Hypothalamus (tissue), 51 donors: ENCODE measurements at places on chromosomes 2 and 18.
A peak's percentile ranks its signal among the peaks of the same experiment; 100 is the strongest.

- no peak for DNase-seq
Measured at GRCh38 chr2:21944536-21944935, 820.8 kb downstream of the TDRD15 start.

DNA sequence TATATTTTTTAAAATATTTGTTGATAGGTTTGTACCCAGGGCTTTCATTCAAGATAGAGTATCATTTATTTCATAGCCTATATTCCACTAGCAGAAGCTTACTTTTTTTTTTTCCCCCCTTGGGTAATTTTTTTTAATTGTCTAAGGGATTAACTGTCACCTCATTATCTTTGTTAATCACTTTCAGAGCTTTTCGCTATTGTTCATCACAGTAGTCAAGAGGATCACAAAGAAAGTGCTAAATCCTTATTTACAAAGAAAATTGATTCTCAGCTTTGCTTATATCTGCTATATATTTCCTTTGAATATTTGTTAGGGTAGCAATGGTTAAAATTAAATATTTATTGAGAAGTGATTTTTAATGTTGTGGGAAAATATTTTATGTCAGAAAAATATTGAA is 59.0 kb downstream of the CAMKMT start:
- no peak for DNase-seq

- DNase-seq: no peak
Measured at GRCh38 chr2:368386-368785, 80.5 kb upstream of the ALKAL2 start.

DNA sequence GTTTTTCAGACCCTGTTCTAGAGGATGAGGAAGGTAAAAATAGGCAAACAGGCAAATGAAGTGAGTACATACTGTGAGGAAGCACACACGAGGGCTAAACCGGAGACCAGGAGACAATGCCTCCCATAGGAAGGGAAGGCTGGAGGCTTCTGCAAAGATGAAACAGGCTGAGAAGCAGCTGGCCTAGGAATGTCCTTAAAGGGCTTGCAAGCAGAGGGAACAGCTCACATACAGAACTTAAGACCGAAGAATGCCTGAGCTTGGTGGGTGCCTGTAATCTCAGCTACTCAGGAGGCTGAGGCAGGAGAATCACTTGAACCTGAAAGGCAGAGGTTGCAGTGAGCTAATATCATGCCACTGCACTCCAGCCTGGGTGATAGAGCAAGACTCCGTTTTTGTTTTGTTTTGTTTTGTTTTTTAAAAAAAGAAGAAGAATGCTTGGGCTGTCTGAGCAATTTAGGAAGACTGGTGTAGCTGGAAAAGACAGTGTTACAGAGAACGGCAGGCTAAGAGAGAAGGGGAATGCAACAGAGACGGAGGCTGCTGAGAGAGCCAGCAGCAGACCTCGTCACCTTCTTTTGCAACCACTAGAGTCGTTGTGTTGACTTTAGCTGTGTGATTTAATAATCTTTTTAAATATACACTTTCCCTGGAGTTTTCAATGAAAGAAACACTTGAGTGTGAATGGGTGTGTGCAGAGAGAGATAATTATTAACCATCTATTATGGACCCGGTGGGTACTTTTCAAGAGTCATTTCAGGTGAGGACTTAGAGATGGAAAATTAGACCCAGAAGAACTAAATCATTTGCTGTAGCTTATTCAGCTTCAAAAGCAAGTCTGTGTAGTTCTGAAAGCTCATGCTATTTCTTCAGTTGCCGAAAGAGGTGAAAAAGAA is 232.8 kb downstream of the GALR1 start:
- no peak for DNase-seq

DNA sequence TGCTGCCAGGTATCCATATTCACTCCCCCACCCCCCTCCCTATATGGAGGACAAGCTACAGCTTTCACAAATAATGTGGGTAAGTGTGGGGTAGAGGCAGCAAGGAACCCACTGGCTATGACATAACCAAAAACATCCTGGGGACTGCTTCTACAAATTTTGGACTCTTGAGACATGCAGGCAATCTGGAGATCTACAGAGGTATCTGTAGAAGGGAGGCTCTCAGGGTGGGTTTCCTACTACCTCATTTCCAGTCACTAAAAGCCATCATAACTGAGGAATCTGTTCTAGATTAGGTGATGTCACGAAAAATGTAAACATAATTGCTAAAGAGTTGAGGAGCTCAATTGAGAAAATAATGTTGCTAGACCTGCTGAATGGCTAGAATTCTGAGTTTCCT is 46.8 kb upstream of the WIPF1 start:
- DNase-seq: no peak

DNA sequence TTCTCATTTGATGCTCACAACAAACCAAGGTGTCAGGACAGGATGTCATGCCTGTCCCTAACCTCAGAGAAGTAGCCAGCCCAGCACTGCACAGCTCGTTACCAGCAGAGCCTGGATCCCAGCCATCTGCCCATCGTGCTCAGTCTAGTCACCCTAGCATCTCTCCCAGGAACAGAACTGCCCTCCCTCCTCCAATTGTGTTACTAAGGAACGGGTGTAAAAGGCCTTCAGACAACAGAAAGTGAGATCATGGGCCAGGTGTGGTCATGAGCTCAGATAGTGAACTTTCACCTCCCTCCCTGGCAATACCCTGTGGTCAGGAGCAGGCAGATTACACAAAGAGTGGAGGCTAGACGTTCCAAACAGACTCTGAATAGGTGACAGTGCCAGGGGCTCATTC is 111.8 kb upstream of the PPP1CB start:
- no peak for DNase-seq

DNA sequence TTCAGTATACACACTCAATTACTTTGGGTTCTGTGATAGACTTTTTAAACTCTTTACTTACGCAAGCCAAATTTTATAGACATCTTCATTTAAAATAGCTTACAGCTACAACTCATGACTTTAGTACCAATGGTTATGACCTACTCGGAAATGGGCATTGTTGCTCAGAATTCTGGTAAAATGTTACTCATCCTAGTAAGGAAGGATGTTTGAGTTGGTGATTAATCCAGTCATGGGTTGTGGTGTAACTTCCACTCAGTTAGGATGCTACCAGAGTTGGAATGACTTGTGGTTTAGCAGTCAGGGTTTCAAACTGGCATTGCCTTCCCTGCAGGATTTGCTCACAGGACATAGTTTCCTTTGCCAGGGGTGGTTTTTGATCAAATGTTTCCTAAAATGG is 7.4 kb upstream of the NPC1 start:
- DNase-seq: no peak

GRCh38 chr2:19251554-19251953 is 106.9 kb downstream of the OSR1 start:
- no peak for DNase-seq

DNA sequence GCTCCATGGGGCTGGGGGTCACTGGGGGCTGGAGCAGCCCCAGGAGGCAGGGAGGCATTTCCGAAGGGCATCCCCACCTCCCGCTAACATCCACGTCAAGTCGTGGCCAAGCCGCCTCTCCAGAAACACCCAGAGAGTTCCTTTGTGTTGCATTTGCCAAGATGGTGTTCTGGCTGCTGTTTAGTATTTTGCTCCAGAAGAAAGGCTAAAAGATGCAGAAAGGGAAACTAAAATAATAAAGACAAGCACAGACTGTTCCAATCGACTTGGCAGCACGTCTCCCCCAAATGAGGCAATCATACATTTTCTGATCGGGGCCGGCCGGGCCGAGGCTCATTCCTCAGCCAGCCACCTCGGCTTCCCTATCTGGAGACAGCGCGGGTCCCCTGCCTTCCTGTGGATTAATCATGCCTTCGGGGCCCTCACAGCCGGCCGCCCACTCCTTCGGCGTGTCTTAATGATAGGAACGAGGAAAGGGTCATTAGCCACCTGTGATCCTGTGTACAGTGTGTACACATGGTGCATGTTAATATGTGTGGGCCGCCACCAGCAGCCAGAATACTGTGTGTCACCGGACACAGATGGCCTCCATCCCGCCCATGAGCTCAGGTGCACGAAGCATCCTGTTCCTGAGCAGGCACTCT is 169.2 kb downstream of the KLHL29 start:
- no peak for DNase-seq

GRCh38 chr2:154589514-154589913 is 109.0 kb upstream of the KCNJ3 start:
- DNase-seq: no peak

GRCh38 chr18:46060359-46060841 is 11.7 kb downstream of the PSTPIP2 start:
- DNase-seq: no peak

GRCh38 chr2:203533676-203534591 is 1.2 kb downstream of the RAPH1 start:
- DNase-seq: peak; percentile 24

DNA sequence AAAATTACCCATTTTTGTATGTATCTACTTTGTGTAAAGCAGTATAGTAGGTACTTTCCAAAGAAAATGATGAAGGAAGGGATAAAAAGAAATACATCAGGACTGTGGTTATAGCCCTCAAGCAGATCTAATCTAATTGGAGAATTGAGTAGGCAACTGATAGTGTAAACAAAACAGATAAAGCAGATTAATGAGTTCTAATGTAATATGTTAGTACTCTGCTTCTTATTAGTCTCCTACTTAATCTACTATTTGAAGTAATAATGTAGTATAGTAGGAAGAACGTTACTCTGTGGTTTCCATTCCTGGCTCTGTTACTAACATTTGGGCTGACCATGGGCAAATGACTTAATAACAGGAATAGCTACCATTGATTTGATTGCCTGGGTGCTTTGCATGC is 250.7 kb downstream of the ARHGAP15 start:
- DNase-seq: no peak

DNA sequence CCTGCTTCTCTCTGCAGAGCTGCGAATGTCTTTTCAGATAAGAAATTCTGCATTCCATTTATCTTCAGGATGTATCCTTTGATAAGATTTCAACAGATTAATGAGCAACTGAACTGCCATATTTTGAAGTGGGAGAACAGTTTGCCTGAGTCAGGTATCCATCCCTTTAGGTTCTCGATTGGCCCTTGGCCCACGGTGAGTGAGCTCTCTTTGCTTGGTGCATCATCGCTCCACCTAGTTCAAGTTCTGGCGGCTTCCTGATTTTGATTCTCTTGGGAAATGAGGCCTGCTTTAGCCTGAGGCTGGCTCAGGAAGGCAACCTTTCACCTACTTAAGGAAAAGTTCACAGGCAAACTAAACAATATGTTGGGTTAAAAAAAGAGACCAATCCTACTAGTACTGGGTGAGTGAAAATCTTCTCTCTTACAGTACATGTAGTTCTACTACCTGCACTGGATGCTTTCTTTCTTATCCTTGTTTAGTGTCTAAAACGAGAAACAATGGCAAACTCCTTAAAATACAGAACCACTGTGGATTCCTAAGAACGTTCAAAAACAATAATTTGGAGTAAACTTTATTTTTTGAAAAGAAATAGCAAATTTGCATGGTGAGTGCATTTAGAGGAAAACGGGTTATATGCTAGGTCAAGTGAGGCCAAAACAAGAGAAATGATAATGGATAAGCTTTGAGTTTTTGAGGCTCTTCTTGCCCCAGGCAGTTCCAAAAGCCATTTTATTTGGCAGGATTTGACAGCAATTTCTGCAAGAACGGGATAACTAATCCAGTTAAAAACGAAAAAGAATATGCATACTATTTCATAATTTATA is 837 bp upstream of the ACSL3 start:
- peak; percentile 11 for DNase-seq

DNA sequence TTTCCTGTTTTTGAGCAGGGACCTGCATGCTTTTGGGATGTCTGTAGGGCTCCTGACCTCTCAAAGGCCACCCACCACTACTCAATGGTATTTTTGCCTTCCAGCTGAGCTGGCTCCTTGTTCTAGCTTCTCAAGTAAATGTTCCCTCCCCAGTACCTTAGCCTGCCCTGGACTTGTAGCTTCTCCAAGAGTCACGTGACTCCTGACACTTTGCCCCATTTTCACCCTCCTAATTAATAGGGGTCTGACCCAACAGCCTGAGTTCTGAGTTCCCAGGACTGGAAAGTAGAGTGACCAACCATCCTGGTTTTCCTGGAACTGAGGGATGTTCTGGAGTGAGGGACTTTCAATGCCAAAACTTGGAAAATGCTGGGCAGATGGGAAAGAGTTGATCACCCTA is 4.0 kb downstream of the LBX2 start:
- DNase-seq: no peak

GRCh38 chr2:12763486-12763885 is 46.8 kb downstream of the TRIB2 start:
- no peak for DNase-seq

GRCh38 chr2:30404319-30405259 is 42.5 kb upstream of the LCLAT1 start:
- DNase-seq: no peak

GRCh38 chr18:26022585-26022984 is 67.8 kb downstream of the SS18 start:
- no peak for DNase-seq

DNA sequence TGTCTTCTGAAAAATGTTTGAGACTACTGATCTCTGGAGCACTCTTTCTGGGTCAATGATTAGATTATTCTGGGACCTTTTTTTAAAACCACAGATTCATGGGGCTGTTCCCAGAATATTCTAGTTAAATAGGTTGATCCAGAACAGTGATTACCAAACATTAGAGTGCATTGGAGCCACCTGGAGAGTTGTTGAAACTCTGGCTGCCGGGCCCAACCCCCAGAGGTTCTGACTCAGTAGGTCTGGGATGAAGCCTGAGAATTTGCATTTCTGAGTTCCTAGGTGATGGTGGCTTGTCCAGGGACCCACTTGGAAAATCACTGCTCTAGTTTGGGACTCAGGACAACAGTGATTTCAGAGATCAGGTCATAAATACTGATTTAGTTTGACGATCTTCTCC is 197.3 kb downstream of the PTPRM start:
- no peak for DNase-seq

DNA sequence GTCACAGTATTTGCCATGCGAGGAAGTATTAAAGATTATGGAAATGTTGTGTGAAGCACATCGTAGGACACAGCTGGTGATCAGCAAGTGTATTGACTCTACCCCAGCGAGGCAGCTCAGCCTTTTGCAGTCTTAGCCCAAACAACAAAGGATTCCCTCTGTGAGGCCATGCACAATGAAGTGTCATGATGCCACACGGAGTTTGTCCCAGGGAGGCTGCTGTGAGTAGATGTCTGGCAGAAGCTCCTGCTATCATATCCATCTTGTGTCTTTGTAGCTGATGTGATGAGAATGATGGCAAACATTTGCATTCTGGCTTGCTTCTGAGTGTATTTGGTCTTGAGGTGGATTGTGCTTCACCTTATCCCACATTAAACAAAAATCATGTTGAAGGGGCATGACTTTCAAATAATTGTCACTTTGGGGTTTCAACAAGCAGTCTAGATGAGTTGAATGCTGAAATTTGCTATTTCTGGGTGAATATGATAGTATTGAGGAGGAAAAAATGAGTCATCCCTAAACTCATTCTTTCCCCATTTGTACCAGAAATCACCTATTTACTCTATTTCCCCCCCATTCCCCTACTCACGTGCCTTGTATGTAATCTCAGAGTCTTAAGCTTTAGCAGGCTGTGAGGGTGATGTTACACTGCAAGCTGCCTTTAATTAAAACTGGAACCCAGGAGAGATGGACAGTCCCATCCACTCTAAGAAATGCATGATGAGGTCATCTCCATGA is 273.5 kb downstream of the RNF144A start:
- no peak for DNase-seq

DNA sequence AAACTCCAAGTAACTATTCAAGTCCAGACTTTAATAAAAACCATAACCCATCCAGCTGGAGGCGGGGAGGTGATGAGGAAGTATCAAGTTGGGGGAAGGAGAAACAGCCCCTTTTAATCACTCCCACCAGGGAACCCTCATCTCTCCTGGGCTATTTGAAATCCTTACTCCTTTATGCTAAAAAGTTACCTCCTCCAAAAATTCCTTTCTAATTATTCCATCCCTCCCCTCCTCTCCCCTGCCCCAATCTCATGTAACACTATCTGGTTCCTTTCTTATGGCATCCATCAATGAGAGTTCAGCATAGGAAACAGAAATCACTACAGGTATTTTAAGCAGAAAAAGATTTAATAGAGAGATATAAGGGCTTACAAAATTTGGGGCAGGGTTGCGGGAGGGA is 9.3 kb upstream of the SLC14A2 start:
- DNase-seq: no peak
